ENCODE measurements at places on chromosomes 7 and 10.

DNA sequence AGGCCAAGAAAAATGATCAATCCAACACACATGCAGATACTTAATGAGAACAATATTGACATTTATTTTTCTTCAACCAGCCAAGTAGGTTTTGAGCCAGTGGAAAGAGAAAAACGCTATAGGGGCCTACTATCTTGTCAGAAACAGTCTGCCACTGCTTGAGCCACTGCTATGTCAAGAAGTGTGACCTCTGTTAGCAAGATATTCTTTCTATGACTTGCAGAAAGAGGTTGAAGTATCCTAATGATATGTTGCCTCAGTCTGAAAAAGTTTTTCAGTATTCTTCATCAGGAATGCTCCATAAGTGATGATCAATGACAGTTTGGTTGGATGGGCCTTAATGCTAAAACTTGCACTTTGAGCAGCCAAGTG is 328.4 kb upstream of the KCND2 start:
- DNase-seq: no peak

DNA sequence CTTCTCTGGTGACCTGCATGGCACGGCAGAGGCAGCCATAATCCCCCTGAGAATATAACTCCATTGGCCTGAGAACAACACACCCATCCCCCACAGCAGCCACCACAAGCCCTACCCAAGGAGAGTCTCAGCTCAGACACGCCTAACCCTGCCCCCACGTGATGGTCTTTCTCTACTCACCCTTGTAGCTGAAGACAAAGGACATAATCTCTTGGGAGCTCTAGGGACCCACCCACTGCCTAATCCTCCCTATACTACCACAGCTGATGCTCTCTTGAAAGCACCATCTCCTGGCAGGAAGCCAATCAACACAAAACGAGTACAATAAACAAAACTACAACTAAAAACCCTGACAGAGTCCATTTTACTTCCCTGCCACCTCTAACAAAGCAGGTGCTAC is 30.7 kb upstream of the HPSE2 start:
- peak; percentile 5 for DNase-seq

DNA sequence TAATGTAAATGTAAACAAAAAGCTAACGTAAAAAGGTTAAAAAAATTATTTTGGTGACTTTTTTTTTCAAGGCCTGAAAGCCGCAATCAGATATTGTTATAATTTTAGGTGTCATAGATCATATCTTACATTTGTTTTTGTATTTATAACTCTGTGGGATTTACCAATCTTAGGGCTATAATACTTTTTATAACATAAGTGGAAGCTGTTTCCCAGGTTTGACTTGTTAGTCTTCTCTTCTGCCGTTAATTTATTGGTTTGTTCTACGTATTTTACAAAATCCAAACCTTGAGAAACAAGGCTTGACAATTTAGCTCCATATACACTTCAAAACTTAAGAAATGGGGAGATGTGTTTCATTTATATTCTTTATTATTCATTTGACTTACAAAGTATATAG is 119.4 kb downstream of the EVX1 start:
- DNase-seq: no peak

DNA sequence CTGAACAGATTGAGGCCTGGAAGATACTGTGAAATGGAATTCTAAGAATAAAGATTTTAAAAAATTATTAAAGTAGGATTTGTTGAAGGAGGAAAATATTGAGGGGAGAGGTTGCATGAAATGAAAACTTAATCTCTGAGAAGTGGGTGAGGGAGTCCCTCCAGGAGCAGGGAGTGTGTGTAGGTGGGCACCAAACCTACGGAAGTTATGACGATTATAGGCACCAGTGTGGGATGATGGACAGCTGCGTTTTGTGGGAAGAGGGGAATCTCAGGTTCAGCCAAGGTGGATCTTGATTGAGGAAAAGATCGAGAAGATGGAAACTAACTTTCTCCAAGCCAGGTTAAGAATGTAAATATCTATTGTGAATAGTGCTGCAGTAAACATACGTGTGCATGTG is 246.4 kb downstream of the CCDC3 start:
- DNase-seq: no peak

DNA sequence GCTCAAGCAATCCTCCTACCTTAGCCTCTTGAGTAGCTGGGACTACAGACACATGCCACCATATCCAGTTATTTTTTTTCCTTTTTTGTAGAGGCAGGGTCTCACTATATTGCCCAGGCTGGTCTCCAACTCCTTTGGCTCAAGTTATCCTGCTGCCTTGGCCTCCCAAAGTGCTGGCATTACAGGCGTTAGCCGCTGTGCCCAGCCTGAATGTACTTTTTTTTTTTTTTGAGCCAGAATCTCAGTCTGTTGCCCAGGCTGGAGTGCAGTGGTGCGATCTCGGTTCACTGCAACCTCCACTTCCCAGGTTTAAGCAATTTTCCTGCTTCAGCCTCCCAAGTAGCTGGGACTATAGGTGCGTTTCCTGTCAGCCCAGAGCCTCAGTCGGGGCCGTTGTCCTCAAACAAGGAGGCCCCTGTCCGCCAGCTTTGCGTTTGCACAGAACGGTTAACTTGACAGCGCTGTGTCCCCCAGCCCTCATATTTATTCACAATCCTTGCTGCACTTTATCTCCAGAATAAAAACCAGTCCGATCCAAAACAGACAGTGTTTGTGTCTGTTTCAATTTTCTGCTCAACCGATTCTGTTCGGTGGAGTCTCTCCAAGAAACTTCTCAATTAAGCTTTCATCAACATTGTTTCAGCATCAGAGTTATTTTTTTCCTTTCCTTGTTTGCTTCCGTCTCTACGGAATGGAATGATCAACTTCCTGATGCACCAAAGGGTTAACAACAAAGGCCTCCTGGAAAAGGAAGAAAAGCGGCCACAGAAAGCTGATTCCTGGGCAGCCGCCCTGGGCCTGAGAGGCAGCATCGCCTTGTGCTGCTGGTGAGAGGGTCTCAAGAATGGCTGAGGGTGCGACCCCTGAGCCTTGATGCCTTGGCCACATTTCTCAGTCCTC is 64.5 kb downstream of the PDIA4 start:
- no peak for DNase-seq

DNA sequence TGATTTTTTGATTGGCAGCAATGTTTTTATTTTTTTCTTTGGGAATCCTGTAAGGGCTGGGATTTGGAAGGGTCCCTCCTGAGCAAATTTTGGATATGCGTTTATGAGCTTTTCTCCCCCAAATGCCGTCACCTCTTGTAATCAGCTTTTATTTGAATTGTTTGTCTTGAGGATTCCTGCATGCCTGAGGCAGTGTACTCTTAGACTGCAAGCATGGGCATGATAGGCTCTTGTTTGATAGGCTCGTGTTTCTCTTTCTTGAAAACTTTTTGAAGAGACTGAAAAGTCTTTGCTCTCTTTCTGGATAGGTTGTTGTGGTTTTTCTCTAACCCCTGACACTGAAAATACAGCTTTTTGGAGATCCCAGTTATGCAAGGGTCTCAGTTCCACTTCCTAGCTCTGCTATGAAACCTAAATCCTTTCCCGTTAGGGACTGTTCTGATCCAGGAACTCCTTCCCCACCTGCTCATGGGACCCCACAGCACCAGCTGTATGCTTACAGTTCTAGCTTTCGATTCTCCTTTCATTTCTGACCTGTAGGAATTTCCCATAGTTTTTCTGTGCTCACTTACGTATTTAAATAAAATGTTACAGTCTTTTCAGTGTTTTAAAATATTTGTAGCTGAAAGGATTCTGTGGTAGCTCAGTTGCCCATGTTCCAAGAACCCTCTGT is 17.2 kb downstream of the TSPAN13 start:
- DNase-seq: no peak

DNA sequence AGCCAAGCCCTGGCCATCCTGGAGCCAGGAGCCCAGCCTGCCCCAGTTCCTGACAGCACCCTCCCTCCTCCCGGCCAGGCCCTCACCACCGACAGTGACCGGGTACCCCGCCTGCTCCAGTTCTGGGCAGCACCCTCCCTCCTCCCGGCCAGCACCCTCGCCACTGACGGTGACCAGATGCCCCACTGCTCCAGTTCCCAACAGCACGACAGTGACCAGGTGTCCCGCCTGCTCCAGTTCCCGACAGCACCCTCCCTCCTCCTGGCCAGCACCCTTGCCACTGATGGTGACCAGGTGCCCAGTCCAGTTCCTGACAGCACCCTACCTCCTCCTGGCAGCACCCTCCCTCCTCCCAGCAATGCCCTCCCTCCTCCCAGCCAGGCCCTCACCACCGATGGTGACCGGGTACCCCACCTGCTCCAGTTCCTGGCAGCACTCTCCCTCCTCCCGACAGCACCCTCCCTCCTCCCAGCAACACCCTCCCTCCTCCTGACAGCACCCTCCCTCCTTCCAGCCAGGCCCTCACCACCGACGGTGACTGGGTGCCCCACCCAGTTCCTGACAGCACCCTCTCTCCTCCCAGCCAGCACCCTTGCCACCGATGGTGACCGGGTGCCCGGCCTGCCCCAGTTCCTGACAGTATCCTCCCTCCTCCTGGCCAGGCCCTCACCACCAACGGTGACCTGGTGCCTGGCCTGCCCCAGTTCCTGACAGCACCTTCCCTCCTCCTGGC is 40.3 kb downstream of the VIPR2 start:
- DNase-seq: no peak

- no peak for DNase-seq
Observed at GRCh38 chr7:47402941-47403866, 178.7 kb downstream of the TNS3 start.

DNA sequence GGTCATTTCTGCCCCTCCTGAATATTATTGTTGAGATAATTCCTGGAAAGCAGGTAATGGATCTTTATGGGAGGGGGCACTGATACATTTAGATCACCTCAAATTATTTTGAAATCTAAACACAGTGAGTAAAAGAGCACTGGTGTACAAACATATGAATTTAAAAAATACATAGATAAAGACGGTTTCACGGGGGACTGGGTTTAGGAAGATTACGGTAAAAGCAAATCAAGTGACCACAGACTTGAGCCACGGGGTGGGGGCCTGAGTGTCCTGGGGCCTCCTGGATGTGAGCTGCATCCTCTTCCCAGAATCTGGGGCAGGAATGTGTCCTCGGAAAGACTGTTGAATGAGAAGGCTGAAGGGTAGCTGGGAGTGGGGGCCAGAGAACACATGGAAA is 219.1 kb upstream of the KLF6 start:
- no peak for DNase-seq

DNA sequence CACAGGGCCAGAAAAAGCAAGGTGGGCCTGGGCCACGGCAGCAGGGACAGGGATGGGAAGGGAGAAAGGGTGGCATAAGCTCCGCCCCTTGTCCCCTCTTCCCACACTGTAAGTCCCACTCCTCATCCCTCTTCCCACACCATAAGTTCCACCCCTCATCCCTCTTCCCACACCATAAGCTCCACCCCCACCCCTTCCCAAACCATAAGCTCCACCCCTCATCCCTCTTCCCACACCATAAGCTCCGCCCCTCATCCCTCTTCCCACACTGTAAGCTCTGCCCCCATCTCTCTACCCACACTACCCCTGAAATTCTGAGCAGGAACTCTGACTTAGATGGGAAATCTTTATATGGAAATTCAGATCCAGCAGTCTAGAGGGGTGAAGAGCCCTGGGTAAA is 55.7 kb downstream of the HSPA12A start:
- no peak for DNase-seq

DNA sequence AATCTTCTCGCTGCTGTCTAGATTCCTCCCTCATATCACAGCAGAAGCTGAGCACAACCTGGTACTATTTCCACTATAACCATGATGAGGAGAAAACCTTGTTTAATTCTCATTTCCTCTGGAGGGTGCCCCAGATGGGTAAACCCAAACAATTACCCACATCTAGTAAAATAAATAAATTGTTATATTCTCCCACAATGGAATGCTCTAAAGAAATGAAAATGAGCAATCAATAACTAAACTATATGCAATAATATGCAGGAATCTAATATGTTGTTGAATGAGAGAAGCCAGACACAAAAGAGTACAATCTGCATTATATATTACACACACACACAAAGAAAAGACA is 37.0 kb downstream of the SGMS1 start:
- DNase-seq: no peak

- no peak for DNase-seq
Observed at GRCh38 chr7:101878938-101879337, 61.5 kb downstream of the CUX1 start.

GRCh38 chr10:123575105-123575504 is 91.0 kb upstream of the GPR26 start:
- no peak for DNase-seq

DNA sequence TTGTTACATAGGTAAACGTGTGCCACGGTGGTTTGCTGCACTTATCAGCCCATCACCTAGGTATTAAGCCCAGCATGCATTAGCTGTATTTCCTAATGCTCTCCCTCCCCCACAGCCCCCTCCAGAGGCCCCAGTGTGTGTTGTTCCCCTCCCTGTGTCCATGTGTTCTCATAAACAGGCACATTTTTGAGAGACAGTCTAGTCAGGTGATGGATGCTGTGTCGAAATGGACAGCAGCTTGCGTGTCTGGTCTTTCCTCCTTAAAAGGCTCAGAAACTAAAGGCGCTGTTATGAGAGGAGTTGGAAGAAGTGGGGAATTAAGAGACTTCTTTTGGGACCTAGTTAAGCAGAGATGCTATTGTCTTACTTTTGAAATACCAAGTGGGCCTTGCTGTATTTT is 296.0 kb downstream of the BBS9 start:
- no peak for DNase-seq

DNA sequence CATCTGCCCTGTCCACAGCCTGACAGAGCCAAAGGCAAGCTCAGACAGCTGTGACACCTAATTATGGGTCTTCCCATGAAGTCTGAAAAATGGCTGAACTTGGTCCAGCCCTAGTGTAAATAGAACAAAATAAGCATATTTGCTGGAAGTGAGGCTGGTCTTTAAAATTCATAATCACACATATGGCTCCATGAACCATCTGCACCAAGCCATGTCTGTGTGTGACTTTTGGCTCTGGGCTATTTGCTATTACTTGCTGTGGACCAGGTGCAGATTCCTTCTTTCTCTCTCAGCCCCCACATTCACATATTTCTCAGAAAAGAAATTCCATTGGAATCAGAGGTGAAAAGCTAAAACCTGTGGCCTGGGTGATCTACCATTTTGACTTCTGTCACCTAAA is 175.9 kb downstream of the PDE1C start:
- no peak for DNase-seq

DNA sequence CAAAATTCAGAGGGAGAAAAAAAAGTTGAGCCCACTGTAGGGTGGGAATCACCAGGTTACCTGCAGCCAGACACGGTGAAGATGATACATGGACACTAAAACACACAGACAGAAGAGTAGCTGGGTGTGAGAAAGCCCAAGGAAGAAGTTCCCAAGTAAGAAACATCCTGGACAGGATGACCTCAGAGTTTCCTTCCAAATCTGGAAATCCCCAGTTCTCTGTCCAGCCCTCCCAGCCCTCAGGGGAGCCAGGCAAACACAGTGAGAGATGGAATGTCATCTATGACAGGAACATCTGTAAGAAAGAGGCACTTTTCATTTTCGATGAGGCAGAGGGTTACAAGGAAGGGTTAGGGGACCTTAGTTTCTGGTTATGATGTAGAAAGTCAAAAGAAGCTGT is 125.1 kb upstream of the LYZL1 start:
- DNase-seq: no peak

GRCh38 chr10:95431900-95432342 is 129.2 kb downstream of the SORBS1 start:
- DNase-seq: peak; percentile 87

- no peak for DNase-seq
Observed at GRCh38 chr10:100468978-100469377, 6.2 kb downstream of the WNT8B start.
